ENCODE measurements at places on chromosomes 5 and 9.

GRCh38 chr5:85512896-85513295, 1104.8 kb upstream of the COX7C start:
- DNase-seq = no peak

GRCh38 chr5:115298811-115299210, 2.4 kb upstream of the CCDC112 start:
- no peak for DNase-seq

- DNase-seq = no peak
Observed at GRCh38 chr5:54087436-54087835, 222.9 kb downstream of the ARL15 start.

DNA sequence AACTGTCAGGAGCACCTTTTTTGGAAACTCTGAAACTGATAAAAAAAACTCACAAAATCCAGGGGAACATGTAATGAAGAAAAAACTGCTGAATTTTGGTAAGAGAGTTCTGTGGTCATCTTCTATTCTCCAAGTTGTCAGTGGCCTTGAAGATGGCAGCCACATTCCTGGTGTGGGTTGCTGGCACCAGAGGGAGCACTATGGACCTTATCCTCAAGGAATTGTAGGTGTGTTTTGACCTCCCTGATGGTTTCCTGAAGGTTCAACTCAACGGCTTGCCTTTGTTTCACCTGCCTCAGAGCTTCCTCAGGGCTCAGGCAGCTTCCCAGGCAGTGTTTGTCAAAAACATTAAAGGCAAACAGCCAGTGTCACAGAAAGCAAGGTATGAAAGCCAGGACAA, 2.2 kb upstream of the SLC38A9 start:
- DNase-seq = no peak

GRCh38 chr9:129379181-129379836, 201.2 kb upstream of the IER5L start:
- no peak for DNase-seq

- DNase-seq = no peak
Observed at GRCh38 chr9:37899041-37899440, 4.9 kb downstream of the SLC25A51 start.

- no peak for DNase-seq
Observed at GRCh38 chr5:150460781-150461180, 11.2 kb upstream of the RPS14 start.

- DNase-seq = no peak
Observed at GRCh38 chr5:130985776-130986175, 179.3 kb downstream of the HINT1 start.

- no peak for DNase-seq
Observed at GRCh38 chr5:76472335-76473008, 69.4 kb downstream of the IQGAP2 start.

GRCh38 chr5:149963729-149964128, 3.2 kb downstream of the SLC26A2 start:
- DNase-seq = no peak

DNA sequence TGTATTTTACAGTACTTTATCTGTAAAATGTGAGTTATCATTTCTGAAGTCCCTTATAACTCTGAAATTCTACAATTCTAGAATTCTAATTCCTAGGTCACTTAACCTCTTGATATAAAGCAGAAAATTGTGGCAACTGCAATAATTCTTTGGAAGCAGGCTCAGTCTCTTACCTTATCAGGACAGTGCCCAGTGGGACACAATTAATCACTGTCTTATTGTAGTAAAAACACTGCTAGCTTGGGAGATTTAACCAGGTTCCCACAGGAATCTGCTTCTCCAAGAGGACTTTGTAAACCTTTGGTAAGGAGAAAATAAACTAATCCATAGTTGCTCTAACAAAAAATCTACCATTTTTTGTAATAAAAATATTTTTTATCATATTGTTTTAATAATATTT, 18.3 kb upstream of the SPATA9 start:
- DNase-seq = no peak

DNA sequence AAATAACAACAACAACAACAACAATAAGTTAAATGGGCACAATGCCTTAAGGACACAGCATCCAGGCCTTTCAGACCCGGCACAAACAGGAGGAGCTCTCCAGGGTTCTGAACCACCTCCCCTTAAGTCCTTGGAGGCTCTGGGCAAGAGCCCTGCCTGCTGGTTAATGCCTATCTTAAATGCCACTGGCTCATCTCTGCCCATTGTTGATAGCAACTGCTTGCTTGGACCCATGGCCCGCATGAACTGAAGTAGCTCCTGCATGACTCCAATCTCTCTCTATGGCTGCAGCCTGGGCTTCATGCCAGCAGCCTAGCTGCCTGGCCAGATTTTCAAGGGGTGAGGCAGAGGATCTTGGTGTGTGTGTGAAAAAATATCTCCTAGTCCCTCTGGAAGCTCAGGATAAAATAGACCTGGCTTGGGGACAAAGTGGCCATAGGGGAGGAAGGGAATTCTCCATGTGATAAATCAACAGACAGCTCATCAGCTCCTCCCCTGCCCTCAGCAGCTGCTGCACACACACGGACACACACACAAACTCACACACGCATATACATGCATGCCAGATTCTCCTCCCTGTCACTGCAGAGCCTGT, 27.4 kb downstream of the FAM219A start:
- no peak for DNase-seq

DNA sequence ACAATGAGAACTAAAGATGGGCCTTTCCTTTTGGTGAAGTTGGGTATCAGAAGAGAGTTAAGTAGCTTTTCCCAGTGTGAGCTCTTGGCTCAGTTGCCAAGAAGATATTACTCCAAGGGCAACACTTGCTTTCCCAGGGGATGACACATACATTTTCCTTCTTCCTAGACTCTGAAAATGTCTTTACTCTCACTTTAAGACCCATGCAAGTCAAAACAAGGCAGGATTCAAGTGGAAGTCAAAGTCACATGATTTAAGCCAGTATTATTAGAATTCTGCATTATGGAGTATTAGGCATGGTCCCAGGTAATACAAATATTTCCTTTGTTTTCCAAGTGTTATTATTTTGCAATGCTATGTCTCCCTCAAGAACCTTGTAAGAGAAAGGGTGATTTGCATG, 175.1 kb downstream of the PPP2R2B start:
- no peak for DNase-seq

- no peak for DNase-seq
Observed at GRCh38 chr5:122615146-122615545, 159.7 kb upstream of the SNX2 start.

DNA sequence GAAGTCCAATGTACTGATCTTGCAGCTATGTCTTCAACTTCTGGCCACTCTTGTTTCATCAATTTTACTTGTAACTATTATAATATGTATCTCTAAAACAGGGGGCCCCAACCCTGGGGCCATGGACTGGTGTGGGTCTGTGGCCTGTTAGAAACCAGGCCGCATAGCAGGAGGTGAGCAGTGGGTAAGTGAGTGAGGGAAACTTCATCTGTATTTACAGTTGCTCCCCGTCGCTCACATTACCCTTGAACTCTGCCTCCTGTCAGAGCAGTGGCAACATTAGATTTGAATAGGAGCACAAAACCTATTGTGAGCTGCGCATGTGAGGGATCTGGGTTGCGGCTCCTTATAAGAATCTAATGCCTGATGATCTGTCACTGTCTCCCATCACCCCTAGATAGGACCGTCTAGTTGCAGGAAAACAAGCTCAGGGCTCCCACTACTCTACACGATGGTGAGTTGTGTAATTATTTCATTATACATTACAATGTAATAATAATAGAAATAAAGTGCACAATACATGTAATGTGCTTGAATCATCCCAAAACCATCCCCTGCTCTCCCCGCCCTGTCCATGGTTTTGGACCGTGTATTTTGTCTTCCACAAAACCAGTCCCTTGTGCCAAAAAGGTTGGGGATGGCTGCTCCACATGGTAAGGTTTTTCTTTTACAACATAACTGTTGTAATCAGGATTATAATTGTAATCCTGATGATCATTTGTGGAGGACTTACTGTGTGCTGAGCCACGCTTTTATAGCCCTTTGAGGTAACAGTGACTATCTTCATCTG, 26.9 kb upstream of the SH3PXD2B start:
- DNase-seq = no peak

- DNase-seq = no peak
Observed at GRCh38 chr9:79796411-79796810, 224.6 kb downstream of the TLE4 start.

DNA sequence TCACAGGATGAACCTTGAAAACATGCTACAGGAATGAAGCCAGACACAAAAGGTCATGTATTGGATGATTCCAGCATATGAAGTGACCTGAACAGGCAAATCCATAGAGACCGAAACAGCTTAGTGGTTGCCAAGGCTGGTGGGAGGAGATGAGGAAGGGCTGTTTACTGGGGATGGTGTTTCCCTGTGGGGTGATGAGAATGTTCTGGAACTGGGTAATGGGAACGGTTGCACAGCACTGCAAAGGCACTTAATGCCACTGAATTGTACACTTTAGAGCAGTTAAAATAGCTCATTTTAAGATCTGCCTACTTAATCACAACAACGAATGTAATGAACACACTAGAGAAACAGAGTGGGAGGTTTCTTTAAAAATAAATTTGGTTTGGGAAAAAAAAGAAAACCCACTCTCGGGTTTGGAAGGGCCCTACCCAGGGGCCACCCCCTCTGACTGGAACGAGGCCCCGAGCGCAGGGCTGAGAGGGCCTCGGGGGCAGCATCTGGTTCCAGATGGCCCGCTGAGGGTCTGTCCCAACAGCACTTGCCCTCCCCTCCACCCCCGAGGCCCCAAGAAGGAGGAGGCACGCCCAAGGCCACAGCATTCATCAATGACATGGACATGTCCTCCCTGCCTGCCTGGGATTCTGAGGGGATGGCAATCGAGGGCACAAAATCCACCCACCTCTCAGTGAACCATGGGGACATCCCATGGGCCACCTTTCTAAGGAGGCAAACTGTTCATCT, 31.7 kb downstream of the SARDH start:
- DNase-seq = no peak

DNA sequence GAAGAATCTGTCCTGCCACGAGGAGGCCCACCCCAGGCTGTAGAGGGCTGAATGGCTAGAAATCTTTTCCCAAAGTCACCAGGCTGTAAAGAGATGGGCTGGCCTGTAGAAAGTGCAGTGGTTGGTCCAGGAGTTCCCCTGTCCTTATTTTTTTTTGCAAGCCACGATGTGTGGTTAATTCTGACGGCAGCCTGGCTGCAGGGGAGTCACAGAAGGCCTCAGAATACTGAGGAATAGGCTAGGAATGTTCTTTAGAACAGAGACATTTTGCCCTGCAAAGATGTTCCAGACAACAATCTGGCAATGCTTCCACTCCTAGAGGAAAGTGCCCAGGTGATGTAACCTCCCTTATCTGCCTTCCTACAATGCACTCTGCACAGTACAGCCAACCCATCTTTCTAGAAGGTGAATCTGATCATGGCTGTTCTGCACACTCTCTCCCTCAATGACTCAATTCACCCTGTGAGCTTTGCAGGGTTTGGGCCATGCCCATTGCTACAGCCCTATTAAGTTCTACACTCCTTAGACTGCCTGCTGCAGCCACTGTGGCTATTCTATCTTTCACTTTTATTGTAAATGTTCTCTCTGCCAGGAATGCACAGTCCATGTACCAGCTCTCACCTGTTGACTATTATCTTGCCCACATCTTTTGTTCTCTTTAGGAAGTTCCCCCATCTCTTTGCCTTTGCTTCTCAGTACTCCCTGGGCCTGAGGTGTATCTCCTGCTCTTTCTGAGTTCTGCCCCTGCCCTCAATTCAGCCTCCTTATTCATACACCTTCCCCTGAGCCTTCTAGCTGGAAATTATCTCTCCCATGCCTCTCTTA, 377.8 kb upstream of the CLINT1 start:
- DNase-seq = no peak

DNA sequence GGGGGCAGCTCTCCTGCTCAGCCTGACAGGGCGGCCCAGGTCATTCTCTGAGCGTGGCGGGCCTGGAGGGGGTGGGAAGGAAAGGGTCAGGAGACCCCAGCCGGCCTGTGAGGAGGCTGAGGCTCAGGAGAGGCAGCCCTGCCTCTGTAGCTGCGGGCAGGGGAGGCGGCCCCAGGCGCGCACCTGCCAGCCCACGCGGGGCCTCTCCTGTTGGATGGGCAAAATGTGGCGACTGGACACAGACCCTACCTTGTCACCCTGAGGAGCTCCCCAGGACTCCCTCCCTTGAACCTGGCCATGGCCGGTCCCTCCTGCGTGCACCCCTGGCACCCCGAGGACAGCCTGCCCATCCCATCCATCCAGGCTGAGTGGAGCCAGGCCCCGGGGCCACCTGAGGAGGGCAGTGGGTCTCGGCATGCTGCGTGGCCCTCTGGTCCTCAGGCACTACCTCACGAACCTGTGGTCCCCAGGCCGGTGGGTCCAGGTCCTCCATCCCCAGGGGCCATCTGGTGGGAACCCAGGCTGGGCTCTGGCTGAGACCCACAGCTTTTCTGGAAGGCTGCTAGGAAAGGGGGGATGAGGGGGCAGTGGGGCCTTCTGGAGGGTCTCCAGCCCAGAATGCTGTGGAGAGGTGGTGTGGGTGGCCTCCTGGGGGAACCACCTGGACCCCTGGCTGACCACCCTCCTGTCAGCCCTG, 15.1 kb upstream of the NRARP start:
- no peak for DNase-seq

- no peak for DNase-seq
Observed at GRCh38 chr5:55668356-55668755, 43.8 kb downstream of the SLC38A9 start.

GRCh38 chr5:22500556-22500955, 352.6 kb downstream of the CDH12 start:
- no peak for DNase-seq

DNA sequence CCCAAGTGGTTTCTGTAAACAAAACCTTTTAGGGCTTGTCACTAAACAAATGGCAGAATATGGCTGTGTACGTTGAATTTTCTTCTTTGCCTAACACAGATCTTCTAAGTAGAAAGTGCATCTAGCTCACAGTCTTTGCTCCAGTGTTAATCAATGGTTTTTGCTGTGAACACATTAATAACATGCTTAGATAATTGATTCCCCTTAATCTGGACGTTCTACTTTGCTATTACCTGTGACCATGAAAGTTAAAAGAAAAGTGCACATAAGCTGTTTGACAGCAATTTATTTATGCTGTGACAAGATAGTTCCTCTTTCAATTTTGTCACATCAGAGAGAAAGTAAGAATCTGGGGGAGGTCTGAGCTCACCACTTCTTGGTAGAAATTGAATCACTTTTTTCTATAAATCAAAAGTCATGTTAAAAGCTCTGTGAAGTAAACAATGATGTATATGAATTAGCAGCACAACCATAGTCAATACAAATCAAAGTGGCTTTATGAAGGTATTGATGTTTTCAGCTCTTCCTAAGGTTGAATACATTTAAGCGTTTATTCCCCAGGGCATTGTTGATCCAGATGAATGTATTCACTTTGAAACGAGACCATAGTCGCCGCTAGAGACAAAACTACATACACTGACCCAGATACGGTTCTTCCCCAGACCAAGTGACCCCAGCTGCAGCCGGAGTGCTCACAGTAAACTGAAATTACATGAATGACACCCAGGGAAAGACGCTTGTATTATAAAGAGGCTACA, 174.6 kb upstream of the ZNF608 start:
- no peak for DNase-seq
